ENCODE measurements at places on chromosomes 7 and 10.

DNA sequence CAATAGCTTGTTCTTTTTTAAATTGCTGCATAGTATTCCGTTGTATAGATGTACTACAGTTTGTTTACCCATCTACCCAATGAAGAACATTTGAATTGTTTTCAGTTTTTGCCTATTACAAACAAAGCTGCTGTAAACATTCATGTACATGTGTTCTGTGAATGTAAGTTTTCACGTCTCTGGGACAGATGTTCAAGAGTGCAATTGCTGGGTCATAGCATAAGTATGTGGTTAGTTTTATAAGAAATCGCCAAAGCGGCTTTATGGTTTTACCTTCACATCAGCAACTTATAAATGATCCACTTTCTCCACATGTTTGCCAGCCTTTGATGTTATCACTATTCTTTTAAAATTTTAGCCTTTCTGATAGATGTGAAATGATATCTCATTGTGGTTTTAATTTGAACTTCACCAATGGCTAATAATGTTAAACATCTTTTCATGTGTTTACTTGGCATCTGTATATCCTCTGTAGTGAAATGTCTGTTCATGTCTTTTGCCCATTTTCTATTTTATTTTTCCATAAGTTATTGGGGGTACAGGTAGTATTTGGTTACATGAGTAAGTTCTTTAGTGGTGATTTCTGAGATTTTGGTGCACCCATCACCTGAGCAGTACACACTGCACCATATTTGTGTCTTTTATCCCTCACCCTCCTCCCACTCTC is 73.5 kb downstream of the TBXAS1 start:
- no peak for DNase-seq

- peak; percentile 57 for DNase-seq
These were observed 517 bp downstream of the SRGN start for GRCh38 chr10:69088471-69088769.

DNA sequence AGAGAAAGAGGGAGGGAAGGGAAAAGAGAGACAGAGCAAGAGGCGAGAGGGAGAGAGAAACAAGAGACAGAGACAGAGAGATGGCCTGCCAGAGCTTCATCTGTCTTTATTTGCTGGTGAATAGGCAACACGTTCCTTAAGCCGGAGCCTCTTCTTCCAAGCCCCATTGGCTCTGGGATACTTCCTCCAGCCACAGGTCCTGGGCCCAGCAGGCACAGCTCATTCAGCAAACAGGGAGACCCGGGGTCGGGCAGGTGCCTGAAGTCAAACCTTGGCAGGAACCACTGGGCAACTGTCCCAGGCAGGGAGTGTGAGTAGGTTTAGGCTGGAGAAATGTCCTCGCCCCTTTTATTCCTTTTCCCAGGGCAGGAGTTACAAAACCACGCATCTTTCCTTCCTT is 68.2 kb downstream of the MYL10 start:
- no peak for DNase-seq

DNA sequence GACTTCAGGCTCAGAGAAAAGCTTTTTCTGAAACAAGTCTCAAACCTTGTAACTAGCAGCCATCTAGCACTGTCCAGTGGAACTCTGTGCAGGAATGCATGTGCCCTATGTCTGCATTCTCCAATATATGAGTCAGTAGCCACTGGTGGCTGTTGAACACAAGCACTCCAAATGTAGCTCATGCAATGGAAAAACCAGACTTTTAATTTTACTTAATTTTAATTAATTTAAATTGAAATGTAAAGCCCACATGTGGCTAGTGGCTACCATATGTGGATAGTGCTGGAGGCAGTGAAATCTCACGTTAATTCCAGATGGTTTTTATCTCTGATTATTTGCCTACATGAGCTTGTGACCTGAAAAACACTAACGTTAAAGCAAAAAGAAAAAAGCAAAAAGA is 225.1 kb downstream of the GATA3 start:
- no peak for DNase-seq

DNA sequence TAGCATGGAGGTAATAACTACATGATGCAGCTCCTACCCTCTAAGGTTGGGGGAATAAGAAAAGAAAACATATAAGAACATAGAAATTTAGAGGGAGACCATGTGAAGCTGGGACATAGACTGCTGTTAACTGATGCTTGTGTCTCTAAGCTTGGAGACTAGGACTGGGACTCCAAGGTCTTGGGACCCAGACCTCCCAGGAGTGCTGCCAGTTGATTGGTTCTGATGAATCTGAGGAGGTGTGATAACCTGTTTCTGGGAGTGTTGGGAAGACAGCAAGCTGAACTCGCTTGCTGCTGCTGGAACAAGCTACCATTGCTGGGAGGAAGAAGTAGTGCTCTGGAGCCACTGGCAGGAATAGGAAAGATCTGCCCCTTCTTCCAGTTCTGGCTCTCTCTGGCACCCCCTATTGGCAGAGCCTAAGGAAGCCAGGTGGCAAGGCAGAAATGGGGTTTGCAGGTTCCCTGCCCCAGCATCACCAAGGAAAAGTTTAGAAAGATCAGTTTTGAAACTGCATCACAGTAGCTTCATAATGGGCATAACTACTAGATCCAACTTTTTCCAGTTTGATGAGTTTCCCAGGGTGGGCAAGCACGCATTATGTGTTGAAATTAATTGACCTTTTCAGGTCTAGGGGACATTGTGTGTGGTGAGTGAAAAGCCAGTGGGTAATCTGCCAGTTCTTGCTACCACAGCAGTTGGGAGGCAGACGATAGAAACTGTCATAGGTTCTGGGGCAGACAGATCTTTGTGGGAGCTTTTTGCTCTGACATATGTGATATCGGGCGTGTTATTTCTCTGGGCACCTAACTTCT is 140.7 kb downstream of the SND1 start:
- peak; percentile 16 for DNase-seq

DNA sequence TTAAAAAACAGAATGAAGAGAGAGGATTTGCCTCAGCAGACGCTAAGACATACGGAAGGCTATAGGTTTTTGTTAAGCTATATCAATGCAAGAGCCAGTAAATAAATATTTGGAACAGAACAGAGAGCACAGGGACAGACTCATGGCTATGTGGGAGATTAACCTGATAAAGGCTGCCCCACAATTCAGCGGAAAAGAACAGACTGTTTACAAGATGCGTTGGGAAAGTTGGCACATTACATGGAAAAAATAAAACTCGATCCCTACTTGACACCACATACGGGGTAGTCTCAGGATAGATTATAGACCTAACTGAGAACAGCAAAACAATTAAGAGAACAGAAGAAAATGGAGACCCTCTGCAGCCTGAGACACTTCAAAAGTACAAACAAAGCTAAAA is 10.8 kb downstream of the KCNH2 start:
- no peak for DNase-seq
